ENCODE measurements at places on chromosomes 11 and 22.
A peak's percentile ranks its signal among the peaks of the same experiment; 100 is the strongest.

DNA sequence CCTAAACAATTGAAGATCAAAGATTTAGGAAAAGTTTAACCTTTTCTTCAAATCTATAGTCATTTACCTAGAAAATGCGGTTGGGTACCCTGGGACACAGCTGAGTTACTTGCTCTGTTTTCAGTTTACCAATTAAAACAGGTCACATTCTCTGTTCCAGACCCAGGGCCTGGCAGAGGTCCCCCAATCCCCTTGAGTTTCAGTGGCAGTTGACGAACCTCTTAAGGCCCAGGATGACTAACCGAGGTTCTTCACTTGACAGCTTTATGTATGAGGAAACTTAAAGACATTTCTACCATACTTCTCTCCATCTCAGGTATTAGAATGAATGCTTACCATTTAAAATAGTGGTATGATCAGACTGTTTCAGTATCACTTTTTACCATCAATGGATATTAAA is 16.3 kb downstream of the LDHAL6A start:
- DNase-seq, result no peak

DNA sequence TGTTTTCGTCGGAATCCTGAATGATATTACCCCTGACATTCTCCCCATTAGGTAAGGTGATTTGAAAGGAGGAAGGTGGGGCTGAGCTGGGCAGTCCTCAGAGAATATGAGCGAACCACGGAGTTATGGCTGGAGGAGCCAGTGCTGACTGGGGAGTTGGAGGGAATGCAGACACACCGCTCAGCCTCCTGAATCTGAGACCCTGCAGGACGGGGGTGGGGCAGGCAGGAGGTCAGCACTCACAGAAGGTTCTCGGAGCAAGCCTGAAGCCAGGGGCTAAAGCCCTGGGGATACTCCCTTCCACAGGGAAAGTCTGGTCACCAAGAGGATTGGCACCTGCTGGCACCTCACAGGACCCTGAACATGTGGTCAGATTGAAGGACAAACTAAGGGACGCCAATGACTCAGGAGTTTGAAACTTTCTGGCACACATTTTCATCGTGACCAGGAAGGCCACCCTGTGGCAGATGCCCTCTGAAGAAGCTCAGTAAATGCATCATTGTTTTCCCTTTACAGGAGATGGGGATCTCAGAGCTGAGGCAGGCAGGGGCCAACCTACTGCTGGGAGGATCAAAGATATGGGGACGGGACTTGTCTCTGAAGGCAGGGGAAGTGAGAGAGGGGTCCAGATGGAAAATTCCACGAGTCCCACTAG is 26.9 kb upstream of the FCHSD2 start:
- no peak for DNase-seq

- no peak for DNase-seq
Measured at GRCh38 chr11:9568854-9569587, 4.4 kb upstream of the WEE1 start.

- DNase-seq, result no peak
Measured at GRCh38 chr22:27345691-27346090, 455.9 kb downstream of the MN1 start.

- DNase-seq, result no peak
Measured at GRCh38 chr11:124760806-124761205, 1.3 kb downstream of the ESAM start.

DNA sequence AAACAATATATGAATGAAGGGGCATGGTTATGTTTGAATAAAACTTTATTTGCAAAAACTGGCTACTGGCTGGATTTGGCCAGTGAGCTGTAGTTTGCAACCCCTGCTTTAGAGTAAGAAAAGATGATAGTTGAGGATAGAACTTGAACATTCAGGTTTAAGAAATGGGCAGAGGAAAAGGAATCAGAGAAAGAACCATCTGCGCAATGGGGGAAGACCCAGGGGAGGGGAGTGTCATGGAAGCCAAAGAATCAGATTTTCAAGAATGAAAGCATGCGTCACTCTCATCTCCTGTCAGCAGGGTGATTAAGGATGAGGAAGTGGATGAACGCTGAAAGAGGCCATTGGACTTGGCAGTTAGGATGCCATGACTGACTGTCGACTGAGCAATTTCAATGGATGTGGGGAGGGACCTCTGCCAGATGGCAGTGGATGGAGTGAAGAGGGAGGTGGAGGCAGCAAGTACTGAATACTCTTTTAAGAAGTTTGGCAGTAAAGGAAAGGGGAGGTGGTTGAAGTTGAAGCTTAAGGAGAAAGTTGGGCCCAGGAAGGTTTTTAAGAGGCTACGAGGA is 21.2 kb downstream of the FAT3 start:
- DNase-seq, result no peak

GRCh38 chr11:66081505-66081904 is 11.4 kb downstream of the PACS1 start:
- DNase-seq, result no peak

DNA sequence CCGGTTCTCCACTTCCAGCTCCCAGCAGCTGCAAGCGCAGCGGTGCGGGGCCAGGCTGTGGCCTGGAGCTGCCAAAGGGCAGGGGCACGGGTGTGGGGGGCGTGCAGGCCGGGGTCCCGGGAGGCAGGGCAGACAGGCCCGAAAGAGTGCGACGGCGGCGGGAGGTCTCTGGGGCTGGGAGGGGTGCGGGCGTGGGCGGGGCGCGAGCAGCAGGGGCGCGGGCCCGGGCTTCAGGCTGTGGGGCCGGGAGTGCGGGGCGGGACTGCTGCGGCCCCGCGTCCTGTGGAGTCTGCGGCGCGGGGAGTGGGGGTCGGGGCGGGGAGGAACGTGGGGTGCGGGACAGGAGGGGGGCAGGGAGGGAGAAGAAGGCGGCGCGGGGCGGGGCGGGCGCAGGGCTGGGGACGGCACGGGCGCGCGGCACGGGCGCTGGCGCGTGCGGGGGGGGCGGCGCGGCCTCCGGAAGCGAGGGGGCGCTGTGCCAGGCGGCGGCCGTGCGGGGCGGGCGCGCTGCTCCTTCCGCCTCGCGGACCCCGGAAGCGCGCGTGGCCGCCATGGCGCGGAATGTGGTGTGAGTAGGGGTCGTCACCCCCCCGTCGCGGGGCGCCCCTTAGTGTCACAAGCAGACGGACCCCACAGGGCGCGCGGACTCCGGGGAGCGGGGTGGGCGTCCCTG is at the start of gene MRPL23:
Gene MRPL23, plus strand, starts transcription at position 521 of the 673 bp plus-strand sequence. Its CDS starts 31 bp downstream, at position 552.
- peak; percentile 17 for DNase-seq

GRCh38 chr11:125124618-125124992 is 13.2 kb upstream of the TMEM218 start:
- no peak for DNase-seq

GRCh38 chr11:122234257-122234656 is 118.2 kb upstream of the BLID start:
- no peak for DNase-seq

DNA sequence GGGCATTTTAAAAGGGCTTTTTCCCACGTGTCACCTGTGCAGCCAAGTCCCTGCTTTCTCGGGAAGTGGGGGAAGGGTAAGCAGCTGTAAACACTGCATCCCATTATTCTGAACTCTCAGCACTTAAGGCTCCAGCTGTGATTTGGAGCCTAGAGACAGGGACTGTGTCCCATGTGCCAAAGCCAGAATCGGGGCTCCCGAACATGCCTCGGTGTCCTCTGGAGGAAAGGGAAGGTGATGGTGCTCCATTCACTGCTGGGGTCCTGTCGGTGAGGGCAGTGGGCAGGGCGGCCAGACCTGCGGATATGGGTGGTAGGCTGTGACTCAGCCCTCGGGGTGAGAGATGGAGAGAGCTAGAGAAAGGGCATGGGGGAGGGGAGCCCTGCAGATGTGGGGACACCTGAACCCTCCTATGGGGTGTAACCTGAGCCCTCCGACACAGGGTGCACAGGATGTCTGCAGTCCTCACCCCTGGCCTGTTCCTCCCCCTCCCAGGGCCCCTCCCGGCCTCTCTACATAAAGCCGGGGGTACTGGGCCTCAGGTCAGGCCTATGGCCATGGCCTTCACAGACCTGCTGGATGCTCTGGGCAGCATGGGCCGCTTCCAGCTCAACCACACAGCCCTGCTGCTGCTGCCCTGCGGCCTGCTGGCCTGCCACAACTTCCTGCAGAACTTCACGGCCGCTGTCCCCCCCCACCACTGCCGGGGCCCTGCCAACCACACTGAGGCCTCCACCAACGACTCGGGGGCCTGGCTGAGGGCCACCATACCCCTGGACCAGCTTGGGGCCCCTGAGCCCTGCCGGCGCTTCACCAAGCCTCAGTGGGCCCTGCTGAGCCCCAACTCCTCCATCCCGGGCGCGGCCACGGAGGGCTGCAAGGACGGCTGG is 31.8 kb downstream of the CAPN1 start:
- no peak for DNase-seq

- no peak for DNase-seq
Measured at GRCh38 chr11:12090761-12091258, 19.6 kb upstream of the MICAL2 start.

Measured in stimulated activated CD8-positive, alpha-beta memory T cell treated with anti-CD3 and anti-CD28 coated beads, Interleukin-15, amount 100 ng/mL, for 24 hours (primary cell).